ENCODE measurements at places on chromosomes 6 and 20. TPM values are rescaled to one million over a fixed set of nuclear protein-coding genes. Genes with fewer than 3 reads are reported as not detected.

LY6G6F gene
- total RNA-seq = not detected

ROS1 gene
- total RNA-seq = 0.04 TPM

B3GAT2 gene
- not detected for total RNA-seq

FAM83C gene
- total RNA-seq = not detected

TNFRSF21 gene
- 6.3 TPM for total RNA-seq

RIN2 gene
- total RNA-seq = 94.9 TPM

COL9A1 gene
- total RNA-seq = 1.6 TPM

FOXQ1 gene
- 1.7 TPM for total RNA-seq

TRIM38 gene
- total RNA-seq = 15.6 TPM

SLC22A7 gene
- total RNA-seq = not detected

RBM38 gene
- 28.1 TPM for total RNA-seq

CENPB gene
- 71.0 TPM for total RNA-seq

TBXT gene
- not detected for total RNA-seq

RAE1 gene
- total RNA-seq = 17.5 TPM

TTK gene
- total RNA-seq = 0.80 TPM

BMP5 gene
- 1.3 TPM for total RNA-seq

C20orf141 gene
- total RNA-seq = not detected

TMEM244 gene
- total RNA-seq = not detected

MAPK13 gene
- 12.8 TPM for total RNA-seq

RSPO3 gene
- 17.2 TPM for total RNA-seq

ENPP4 gene
- 22.0 TPM for total RNA-seq

SALL4 gene
- total RNA-seq = 2.6 TPM

PPP1R3G gene
- 1.7 TPM for total RNA-seq

UST gene
- 33.1 TPM for total RNA-seq

PAK5 gene
- 0.18 TPM for total RNA-seq

HCRTR2 gene
- total RNA-seq = not detected

SOBP gene
- 18.5 TPM for total RNA-seq

PRIM2 gene
- 9.6 TPM for total RNA-seq

GPX5 gene
- total RNA-seq = not detected

TMC2 gene
- total RNA-seq = 0.22 TPM

ZNF165 gene
- total RNA-seq = 1.2 TPM

NFS1 gene
- total RNA-seq = 26.7 TPM

MYMX gene
- 2.1 TPM for total RNA-seq

SNX5 gene
- total RNA-seq = 85.3 TPM

VEGFA gene
- total RNA-seq = 155 TPM

HMGCLL1 gene
- 3.8 TPM for total RNA-seq

RBM24 gene
- total RNA-seq = 3.1 TPM

DSP gene
- total RNA-seq = 7.2 TPM

KCNG1 gene
- total RNA-seq = 3.5 TPM

Measured in sciatic nerve (tissue), 2 donors.